ENCODE measurements at places on chromosomes 2 and 18.

GRCh38 chr18:44786688-44787087 is 106.0 kb downstream of the SETBP1 start:
- DNase-seq = peak; percentile 18

DNA sequence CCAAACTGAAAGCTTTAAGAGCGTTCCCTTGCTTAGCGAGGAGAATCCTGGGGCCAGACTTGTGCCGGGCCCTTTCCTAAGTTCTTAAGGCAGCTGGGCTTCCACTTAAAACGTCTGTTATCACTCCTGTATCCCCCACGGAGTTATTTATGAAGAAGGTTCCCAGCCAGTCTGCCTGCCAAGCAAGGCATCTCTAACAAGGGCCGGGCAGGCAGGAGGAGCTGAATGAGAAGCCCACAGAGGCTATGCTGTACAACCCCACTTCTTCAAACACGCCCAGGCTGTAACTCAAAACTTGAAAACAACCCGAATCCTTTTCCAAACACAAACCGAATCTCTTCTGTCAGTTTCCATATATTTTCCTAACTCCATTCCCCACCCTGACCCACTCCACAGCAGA is 39.0 kb upstream of the ZFP36L2 start:
- DNase-seq = no peak

- DNase-seq = no peak
These were observed 19.8 kb downstream of the ACMSD start for GRCh38 chr2:134858245-134858644.

DNA sequence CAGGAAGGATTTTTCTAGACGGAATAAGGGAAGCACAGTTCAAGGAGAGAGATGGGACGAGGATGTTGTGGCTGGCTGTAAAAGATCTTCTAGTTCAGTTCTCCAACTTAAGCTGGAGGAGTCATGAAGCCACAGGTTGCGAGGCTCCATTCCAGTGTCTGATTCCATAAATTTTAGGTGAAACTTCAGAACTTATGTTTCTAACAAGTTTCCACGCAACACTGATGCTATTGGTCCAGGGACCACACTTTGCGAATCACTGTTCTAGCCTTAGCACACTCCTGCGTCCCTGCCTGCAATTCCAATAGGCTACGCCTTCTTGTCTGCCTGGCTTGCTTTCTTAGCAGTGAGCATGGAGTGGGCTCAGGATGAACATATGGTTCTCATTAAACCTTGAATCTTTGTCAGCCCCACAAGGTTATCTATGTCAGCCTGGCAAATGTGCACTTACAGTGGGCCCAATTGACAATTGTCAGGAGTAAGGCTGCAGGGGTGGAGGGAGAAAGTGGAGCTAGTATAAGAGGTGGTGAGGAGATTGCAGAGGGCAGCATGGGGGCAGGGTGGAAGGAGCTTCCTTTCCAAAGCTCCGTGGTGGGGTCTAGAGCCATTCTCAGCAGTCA is 438.1 kb upstream of the ST6GAL2 start:
- no peak for DNase-seq

GRCh38 chr18:53033128-53033527 is 693.1 kb downstream of the DCC start:
- DNase-seq = no peak

DNA sequence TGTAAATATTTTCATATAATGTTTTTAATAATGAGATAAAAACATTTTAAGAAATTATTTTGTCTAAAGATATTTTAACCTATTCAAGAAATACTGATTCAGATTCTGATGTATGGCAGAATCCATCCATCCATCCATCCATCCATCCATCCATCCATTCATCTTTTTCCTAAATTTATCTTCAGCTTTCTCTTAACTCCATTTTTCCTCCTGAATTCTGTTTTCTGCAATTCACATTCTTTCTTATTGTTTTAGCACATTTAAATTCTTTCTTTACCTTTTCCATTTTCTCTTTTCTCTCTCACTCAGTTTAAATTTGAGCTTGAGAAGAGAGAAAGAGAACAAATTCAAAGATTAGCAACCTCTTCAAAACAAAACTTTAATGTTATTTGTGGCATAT is 3.6 kb downstream of the LRP1B start:
- no peak for DNase-seq

DNA sequence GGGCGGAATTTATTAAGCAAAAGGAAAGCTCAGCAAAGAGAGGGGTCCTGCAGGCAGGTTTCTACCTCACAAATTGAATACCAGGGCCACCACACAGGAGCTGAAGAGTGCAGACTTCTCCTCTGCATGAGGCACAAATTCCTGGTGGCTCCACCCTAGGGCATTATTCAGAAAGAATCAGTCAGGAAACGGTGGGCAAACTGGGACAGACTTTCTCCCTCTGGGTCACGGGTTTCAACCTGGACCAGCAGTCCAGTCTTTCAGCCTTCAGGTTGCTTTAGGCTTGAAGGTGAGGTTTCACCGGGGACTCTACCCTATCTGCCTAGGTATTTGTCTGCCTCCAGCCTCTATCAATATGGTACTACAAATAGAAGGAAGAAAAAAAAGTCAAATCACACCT is 41.8 kb downstream of the ACSL3 start:
- DNase-seq = no peak

DNA sequence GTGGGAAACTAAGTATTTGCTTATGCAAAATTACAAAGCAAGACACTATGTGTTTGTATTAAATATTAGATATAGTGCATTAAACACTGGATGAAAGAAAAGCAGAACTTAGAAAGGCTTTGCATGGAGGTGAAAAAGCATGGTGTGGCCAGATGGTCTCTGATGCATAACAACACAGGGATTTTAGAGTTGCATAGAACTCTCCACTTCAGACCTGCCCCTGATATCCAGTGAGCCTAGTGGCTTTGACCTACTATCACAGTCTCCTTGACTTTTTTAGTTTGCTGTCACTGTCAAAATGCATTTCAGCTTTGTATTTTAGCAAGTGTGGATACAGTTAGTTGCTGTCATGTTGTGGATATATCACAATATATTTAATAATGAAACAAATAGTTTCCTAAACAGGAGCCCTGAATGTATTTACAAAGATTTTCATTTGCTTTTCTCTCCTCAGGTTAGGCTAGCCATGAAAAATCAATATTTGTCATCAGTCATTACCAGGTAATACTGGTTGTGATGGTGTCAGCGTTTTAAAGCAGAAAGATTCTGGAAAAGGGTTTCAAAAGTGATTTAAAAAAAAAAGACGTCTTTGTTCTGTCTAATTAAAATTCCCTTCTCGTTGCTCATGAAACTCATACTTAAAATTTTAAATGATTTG is 5.2 kb downstream of the CSRNP3 start:
- no peak for DNase-seq

- DNase-seq = no peak
These were observed 96.5 kb downstream of the EHBP1 start for GRCh38 chr2:62801814-62802523.

DNA sequence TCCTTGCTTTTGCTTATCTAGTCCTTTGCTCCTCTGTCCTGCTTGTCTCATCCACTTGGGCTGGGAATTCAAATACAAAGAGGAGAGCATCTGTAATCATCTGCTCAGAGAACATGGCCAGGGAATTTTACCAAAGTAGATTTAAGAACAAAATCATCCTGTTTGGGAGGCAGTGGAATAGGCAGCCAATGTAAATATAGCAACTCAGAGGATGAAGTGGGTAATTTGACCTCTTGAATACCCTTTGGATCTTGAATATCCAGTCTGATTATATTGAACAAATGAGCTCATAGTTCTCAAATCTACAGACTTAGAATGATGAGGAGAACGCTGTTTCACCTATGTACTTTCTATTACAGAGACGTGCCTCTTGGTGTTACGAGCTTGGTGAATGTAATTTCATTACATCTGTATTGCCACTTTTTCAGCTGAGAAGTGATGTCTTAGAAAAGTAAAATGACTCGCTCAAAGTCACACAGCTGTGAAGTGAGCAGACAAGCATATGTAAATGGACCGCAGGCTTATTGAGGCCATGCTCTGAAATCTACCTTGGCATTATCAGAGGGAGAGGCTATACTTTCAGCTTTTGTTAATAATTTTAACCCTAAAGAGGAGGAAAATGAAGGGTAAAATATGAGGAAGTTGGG is 266.3 kb downstream of the MTX2 start:
- no peak for DNase-seq

DNA sequence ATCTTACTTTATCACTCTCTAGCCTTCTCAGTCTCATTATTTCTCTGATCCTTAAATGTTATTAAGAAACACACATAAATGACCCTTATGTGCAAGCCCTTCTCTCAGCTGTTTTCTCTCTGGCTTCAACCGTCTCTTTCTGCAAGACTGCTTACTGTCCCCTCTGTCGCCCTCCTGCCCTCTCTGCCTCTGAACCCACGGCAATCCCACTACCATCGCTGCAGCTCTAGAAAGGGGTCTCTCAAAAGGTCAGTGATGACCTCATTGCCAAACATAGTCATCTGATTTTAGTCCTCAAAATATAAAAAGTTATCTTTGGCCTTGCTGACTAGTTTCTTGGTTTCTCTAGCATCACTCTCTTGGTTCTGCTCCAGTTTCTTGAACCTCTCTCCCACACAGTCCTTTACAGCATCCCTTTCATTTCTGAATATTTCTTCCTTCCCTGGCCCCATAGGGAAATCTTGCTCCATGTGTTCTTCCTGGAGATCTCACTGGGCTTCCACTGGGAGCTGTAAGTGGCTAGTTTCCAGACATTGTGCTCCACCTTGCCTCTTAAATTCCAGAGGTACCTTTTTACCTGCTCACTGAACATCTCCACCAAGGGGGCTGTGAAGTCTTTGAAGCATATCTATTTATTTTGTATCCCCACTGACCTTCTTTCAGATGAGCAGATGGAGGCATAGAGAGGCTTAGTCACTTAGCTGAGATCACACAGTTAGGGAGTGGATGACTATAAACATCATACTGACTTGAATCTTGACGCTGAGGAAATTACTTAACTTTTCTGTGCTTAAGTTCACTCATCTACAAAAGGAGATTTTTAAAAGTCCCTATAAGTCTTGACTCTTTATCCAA is 96.2 kb downstream of the PDE1A start:
- DNase-seq = no peak

GRCh38 chr2:149972066-149972465 is 384.5 kb upstream of the MMADHC start:
- no peak for DNase-seq

All from SJCRH30 (cell line).